Thoracic aorta (tissue), 2 donors: ENCODE measurements at places on chromosomes 7 and 10.

- no peak for DNase-seq
Measured at GRCh38 chr10:113331961-113332360, 220.9 kb upstream of the HABP2 start.

DNA sequence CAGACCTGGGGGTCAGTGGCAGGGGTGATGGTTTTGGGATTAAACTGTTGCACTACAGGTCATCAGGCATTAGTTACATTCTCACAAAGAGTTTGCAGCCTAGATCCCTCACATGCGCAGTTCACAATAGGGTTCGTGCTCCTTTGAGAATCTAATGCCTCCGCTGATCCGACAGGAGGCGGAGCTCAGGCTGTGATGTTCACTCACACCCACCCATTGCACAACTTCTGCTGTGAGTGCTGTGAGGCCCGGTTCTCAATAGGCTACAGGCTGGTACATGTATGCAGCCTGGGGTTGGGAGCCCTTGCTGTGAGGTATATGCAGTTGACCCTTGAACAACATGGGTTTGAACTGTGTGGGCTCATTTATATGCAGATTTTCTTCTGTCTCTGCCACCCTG is 416.4 kb downstream of the GFRA1 start:
- no peak for DNase-seq

DNA sequence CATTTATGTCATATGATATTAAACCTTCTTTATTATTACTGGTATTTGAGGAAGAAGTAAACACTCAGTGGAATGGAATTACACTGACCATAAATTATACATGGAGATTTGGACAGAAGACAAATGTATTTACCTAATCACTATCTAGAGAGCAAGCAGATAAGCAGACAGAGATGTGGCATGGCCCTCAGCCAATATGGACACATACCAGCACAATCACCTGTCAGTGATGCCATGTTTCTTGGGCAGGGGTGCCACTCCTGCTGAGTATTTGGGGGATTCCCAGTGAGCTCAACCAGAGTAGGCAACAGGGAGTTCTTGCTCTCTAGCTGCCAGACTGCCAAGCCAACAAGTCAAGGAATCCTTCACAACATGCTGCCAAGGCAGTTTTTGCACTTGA is 866.3 kb upstream of the LRRN3 start:
- DNase-seq = no peak

DNA sequence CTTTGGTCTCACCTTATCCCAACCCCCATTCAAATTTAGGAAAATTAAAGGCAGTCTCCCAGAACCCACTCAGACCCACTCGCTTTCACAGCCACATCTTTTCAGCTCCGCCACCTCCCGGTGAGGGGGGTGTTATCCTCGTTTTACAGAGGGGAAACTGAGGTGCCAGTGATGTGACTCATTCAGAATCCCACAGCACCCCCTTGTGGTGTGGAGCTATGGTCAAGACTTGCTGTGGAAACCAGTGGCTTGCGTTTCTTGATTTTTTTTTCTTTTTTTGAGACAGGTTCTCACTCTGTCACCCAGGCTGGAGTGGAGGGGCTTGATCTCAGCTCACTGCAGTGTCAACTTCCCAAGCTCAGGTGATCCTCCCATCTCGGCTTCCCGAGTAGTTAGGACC is 27.6 kb downstream of the SLC35G1 start:
- DNase-seq = no peak

DNA sequence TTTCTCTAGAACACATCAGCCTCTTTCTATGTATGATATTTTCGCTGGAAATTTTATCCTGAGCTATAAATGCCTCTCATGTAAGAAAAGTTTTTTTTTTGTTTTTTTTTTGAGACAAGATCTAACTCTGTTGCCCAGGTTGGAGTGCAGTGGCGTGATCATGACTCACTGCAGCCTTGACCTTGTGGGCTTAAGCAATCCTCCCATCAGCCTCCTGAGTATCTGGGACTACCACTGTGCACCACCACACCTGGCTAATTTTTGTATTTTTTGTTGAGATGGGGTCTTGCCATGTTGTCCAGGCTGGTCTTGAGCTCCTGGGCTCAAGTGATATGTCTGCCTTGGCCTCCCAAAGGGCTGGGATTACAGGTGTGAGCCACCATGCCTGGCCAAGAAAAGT is 80.4 kb downstream of the ADK start:
- no peak for DNase-seq

DNA sequence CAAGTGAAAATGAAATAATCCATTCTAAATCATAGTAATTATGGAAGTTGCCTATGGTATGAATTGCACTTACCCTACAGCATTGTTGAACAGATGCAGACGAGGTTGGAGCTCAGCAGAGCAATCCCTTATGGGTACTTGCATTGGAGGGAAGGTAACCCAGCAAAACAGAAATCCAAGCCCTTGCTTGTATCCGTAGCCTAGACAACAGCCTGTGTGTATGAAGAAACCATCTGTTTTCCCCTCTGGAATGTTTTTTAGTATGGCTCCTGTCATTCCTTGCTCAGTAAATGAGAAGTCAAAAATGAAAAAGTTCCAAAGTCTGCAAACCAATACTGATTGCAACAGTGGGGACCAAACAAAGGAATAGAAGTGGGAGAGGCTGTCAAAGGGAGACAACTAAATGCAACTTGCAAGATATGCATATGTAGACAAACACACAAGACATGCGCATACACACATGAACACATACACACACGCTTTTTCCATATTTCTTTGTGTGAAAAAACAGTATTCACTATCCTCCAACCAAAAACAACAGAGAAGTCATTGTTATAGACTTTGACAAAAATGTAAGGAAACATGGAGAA is 260.8 kb downstream of the DYNC1I1 start:
- DNase-seq = no peak

GRCh38 chr10:132149917-132150316 is 36.8 kb upstream of the DPYSL4 start:
- no peak for DNase-seq

- no peak for DNase-seq
Measured at GRCh38 chr10:103225939-103226338, 19.7 kb upstream of the RPEL1 start.

- DNase-seq = no peak
Measured at GRCh38 chr7:157436076-157436475, 99.3 kb downstream of the DNAJB6 start.

- no peak for DNase-seq
Measured at GRCh38 chr7:28840592-28840995, 117.5 kb downstream of the TRIL start.
